ENCODE measurements at places on chromosomes 5 and 9.

DNA sequence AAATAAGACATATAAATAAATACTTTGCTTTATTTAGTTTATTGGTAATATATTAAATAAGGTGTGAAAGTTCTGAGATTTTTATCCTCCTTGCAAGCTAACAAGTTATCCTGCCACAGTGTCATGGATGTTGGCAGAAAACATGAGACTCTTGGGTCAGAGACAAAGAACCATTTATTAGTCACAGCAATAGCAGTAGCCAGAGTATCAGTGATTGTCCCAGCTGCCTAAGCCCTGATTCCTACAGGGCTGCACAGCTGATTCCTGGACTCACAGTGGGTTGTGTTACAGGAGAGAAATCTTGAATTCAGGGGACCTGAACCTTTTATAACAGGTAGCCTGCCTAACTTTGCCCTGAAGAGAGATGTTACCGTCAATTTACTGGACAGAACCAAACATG, 304.5 kb upstream of the ZNF608 start:
- no peak for DNase-seq

DNA sequence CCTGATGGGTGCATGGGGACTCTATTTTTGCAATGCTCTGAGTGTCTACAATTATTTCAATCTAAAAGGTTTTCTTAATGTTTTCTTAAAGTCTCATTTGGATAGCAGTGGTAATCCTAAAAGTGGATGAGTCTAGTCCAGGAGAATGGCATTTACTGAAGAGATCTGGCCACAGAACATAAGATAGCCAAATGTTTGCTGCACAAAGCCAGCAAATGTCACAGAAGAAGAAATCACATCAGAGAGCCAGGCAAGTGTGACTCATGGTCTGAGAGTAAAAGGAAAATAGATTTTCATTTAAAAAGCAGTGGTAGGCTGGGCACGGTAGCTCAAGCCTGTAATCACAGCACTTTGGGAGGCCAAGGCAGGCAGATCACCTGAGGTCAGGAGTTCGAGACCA, 352.7 kb upstream of the GRAMD2B start:
- DNase-seq: no peak

DNA sequence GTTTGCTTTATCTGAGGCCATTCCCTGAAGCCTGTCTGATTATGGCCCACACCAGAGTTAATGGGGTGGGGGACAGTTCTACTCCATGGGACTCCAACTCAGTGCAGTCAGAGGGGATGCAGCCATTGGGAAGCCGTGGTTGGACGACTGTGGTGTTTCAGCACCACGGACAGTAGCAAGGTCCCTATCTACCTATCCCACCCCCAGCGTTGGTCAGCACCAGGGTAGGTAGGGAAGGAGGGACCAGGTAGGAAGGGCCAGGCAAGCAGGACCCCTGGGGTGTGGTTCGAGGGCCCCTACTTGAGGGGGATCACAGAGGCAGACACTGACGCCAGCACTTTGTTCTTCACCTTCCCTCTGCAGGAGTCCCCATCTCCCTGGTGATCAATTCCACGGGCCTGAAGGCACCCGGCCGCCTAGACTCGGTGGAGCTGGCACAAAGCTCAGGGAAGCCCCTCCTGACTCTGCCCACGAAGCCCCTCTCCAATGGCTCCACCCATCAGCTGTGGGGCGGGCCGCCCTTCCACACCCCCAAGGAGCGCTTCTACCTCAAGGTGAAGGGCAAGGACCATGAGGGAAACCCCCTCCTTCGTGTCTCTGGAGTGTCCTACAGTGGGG, 33.2 kb downstream of the HMCN2 start:
- DNase-seq: no peak

DNA sequence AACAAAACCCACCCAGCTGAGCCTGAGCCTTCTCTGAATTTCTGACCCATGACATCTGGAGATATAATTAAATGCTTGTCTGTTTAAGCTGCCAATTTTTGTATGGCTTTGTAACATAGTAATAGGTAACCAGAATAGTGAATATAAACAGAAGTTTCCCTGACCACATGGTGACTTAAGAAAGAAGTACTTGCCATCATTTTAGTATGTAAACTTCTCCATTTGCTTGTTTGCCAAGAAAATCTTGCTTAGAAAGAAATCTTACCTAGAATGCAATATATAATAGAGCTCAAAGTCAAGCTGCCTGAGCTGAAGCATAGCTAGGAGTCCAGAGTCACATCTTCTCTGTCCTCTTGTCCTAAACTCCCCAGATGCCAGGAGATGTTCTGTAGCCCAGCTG, 117.0 kb downstream of the PCSK1 start:
- no peak for DNase-seq

- DNase-seq: no peak
These were observed 119.4 kb downstream of the CRB2 start for GRCh38 chr9:123475407-123475806.

DNA sequence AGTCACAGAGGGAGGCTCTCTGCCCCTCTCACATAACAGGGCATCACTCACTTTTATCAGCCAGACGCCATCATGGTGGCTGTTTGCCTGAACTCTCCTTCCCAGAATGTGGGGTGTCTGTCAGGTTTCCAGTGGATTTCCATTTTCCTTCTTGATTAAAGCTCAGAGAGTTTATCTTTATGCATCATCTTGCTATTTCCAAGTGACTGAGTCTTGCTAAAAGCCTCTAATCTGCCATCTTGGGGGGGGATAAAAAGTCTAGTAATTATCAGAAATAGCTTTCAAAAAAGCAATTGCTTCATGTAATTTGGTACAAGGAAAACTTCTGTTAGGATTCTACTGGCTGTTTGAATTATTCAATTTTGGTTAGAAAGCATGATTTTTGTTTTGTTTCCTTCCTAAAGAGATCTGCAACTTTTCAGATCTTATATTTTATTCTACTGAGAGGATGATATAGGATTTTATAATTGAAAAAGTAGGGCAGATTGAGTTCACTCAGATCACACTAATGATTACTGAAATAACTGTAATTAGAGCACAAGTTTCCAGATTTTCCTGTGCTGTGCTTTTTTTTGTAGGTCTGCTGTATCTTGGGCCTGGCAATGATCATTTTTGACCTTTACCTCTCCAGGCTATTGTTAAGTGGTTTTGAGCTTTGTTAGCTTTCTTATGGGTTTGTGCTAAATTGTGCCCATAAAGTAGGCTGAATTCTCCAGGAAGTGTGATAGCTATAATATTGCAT, 661.5 kb downstream of the TLE4 start:
- no peak for DNase-seq

DNA sequence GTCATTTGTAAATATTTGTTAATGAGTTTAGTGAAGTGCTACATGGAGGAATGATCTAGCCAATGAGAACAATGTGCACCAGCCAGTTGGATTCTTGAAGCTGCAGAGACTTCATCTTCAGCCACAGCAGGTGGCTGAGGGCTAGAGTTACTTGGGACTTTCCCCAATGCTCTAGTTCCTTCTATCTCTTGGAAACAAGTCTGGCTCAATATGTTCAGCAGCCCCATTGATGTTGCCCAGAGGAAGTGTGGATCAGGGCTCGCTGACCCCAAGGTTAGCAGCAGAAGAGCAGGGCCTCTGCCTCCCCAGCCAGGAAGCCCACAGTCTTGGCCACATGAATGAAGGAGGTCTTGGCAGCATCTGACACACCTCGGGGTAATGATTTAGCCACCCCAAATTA, 117.5 kb downstream of the SLC1A3 start:
- no peak for DNase-seq

DNA sequence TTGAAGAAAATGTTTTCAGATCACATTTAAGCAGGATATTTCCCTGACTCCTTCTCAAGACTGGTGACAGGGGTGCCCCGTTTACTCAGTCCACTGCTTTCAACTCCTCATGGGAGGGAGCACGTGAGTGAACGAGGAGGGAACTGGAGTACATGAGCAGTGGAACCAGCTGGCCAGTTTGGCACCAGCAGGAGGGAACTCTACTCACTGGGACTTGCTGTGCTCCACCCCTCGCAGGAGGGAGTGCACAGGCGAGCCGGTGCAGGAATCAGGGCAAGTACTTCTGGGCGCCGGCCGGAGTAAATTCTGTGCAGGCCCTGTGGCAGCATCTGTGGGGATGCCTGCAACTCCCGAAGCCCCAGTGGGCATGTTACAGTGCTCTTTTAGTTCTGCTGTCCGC, 1941.1 kb upstream of the C9orf72 start:
- DNase-seq: no peak

- no peak for DNase-seq
These were observed 62.8 kb downstream of the SHOC1 start for GRCh38 chr9:111731928-111732327.

DNA sequence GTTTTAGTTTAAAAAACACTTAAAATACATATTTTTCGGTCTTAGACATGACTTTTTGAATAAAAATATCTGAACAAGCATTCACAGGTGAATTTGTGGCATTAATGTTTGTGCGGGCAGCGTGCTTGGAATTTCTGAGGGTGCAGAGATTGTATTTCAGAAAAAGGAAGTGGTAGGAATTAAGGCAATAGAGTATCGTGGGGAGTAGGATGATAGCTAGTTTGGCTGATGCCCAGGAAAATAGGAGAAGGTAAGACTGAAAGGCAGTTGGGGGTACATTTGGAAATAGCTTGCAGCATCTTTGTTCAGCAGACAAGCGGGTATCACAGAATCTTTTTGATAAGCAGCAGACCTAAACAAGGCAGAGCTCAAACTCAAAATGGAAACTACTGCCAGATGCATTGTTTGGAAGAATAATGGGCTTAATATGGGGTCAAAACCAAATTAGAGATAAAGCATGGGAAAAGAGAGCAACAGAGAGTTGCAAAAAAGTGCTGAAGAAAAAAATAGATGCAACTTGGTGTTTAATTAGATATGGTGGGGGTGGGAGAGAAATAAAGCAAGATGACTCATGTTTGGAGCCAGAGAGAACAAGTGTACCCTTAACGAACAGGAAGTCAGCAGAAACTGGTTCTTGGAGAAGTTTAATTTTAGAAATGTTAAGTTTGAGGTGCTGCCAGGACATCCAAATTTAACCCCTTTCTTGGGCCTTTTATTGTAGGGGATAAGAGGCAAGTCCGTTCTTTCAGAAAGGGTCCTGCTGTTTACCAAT, 85.7 kb upstream of the ARRDC3 start:
- DNase-seq: no peak

DNA sequence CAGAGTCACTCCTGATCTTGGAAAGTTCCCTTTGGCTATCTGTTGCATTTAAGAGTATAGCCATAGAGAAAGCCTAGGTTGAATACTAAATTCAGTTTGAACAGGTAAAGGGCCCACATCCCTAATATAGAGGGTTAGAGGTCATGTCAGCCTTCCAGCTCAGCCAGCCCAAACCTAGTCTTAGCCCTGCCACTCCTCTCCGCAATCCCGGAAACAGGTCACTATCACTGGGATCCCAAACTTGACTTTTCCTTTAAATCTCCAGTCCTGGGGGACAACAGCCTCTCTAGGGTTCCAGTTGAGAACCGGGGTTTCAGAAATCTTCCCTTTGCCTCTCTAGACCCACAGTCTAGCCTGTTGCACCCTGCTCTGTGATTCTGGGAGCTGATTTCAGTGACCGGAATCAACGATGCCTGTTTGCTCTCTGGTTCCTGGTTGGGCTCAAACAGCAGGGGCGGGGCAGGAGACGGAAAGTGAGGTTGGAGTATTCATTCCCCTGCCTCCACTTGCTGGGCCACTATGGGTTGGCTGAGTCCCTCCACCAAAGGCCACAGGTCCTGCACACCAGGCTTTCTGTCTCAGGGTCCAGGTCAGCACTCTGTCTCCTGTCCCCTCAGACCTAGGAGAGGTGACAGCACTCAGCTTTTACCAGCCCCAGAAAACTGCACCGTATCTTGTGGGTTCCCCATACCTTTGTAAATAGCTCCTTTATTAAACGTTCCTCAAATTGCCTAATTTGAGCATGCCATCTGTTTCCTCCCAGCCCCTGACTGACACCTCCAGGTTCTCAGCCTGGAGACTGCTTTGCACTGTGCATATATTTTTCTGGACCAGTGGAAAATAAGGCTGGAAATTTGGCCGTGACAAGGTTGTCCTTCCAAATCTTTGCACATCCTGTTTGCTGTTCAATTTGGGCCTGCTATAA, 23.8 kb upstream of the CPEB4 start:
- DNase-seq: no peak

GRCh38 chr9:129386812-129387177, 208.7 kb upstream of the IER5L start:
- DNase-seq: no peak

DNA sequence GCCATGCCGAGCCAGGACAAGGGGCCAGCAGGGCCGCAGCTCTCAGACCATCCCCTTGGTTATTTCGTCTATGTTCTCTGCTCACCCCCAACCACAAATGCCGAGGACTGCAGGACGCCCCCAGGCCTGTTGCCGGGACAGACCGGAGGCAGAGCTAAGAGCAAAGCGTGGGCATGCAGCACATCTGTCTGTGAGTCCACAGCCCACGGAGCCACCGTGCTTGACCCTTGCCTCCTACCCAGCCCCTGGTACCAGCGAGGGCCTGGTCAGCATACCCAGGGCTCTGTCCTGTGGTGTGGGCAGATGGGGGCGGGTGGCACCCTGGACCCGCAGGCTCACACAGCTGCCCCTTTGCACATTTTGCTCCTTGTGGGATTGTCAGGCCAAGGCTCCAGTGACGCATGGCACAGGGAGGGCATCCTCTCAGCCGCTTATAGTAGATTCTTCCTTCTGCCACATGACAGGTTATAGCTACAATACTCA, 4.7 kb downstream of the BRD3 start:
- DNase-seq: no peak

DNA sequence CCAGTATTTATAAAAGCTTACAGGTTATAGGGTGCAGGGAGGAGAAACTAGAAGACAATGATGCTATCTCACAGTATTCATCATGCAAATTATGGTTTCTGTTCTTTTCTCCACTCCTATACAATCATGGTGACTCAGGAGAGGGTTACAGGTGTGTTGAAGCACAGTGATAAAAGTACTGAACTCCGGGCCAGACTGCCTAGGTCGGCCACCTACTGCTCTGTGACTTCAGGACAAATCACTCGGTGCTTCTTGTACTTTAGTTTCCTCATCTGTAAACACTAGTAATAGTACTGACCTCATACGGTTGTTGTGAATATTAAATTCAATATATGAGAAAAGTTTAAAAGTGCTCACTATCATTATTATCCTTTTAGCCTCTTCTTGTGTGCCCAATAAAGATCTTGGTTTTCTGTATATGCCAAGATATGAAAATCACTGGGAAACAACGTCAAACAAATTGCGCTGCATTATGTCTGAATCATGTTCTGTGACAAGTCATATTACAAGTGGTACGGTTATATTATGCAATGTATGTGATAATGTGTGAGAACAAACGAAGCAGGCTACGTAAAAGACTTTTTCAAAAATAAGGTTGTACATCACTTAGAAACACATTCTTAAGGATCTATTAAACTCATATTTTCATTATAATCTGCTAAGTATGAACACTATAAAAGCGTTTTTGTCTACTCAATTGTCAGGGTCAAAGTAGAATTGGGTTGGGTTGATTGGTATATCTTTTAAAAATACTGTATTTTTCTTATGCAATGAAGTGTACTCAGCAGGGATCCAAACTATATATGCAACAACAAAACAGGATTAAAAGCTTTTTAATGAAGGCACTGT, 153.3 kb downstream of the EFNA5 start:
- no peak for DNase-seq

- no peak for DNase-seq
These were observed 48.6 kb downstream of the AMBP start for GRCh38 chr9:114029311-114030170.
